Lower lobe of right lung (tissue), 2 donors: ENCODE measurements at places on chromosomes 4 and X. TPM values are rescaled to one million over a fixed set of nuclear protein-coding genes. Genes with fewer than 3 reads are reported as not detected.

DNA sequence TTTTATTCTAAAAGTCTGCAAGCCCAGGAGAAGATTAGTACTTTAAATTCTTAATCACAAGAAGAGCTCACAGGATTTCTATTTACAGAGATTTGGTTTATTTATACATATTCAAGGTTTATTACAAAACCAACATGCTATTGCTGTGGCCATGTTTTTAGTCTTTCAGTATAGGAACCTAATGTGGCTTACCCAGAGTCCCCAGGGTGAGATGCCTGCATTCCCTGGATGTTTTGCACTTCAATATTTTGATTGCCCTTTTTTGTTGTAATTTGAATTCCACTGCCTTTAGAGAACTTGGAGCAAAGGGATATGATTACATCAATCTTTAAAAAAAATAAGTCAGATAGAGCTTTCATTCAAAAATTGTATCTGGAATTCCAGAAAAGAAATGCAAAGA, 146.0 kb upstream of the FRMPD4 start:
- no peak for DNase-seq

DNA sequence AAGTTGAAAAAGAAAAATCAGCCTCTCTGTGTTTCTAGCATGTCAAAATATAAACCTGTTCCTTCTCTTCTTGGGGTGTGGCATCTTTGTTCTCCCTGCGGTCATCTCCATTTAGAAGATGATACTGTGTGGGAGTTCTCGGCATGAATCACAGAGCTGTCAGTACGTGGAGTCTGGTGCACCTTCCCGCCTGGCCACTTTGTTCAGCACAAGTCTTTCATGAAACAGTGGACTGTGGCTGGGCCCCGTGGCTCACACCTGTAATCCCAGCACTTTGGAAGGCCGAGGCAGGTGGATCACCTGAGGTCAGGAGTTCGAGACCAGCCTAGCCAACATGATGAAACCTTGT, 166.5 kb downstream of the MAML3 start:
- no peak for DNase-seq

GRCh38 chr4:5033281-5033841, 14.1 kb upstream of the CYTL1 start:
- no peak for DNase-seq

- peak; percentile 68 for DNase-seq
Observed at GRCh38 chr4:185143601-185143969, 519 bp downstream of the SLC25A4 start.

DNA sequence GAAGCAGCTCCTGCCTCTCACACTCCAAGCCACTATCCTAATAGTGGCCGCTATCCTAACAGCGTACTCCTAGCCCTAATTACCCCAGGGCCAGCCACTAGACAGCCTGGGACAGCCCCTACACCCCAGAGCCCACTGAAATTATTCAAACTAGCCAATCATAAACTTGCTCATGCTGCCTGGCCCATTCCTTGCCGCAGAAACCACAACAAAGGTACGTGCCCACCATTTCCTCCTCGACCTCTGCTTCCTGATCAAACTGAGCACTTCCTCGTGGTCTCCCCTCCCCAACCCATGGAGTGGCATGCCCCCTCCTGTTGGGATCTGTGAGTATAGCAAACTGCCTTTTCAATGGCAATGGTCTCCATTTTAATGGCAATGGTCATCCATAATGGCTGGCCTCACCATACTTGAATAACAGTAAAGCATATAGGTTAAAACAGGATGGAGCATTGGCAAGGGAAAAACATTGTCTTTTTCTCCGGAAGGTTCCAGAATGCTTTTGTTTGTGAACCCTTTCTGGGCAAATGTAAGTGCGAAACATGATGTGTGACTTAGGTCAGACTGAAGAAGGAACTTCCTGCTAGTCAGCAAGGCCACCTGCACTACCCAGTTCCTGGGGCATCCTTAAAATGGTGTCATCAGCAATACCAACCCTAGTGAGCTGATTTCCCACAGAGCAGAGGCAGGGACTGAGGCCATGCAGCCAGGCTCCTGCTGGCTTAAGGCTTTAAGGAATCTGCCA, 107.1 kb upstream of the ATP6AP2 start:
- no peak for DNase-seq

DNA sequence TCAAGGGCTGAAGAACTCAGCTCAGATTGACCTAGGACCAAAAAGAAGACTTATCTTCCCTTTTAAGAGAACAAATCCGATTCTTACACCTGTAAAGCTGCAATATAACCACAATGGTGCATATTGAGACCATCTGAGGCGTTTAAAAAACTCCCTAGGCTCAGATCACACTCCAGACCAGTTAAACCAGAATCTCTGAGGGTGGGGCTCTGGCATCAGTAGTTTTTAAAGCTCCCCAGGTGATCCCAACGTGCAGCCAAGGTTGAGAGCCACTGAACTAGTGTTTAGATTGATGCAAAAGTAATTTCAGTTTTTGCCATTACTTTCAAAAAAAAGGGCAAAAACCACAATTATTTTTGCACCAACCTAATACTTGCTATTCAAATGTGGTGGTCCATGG, 73.9 kb upstream of the GPM6B start:
- no peak for DNase-seq

GRCh38 chrX:23888887-23889501, 18.7 kb downstream of the APOO start:
- no peak for DNase-seq

- DNase-seq = no peak
Observed at GRCh38 chr4:36128689-36129088, 115.6 kb downstream of the ARAP2 start.

- DNase-seq = no peak
Observed at GRCh38 chr4:11338956-11339782, 89.5 kb downstream of the HS3ST1 start.

GRCh38 chr4:152946446-152946845, 10.3 kb downstream of the FHDC1 start:
- DNase-seq = no peak

DNA sequence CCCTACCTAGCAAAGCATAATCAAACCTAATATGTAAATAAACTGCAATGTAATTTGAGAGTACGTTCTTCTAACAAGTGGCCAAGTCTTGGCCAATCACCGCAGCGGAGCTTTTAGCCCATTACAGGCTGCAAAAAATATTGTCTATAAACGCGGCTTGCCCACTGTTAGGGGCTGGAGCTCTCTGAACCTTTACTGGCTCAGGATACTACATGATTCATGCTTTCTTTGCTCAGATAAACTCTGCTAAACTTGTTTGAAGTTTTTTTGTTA, 990 bp upstream of the HADH start:
- DNase-seq = no peak

DNA sequence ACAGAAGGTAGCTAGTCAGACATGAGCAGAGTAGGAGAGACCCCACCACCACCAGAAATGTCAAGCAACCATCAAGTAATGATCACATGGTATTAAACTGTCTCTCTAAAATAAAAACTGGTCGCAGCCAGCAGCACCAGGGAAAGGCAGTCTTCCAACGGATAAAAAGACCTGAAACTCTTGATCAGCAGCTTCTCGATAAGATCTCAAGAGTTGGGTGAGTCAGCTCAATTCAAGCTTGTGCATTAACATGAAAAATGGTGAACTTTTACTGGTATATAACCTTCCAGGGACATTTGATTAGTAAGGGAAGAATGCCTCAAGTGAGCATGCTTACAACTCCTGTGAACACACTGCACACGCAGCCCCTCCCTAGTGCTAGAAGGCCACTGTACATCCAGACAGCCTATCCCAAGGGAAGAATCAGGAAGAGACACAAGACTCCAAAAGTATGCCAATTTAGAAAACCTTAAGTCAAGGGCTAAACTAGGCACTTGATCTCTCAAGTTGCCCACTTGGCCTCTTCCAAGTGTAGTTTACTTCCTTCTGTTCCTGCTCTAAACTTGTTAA, 270.0 kb upstream of the GNPDA2 start:
- no peak for DNase-seq

DNA sequence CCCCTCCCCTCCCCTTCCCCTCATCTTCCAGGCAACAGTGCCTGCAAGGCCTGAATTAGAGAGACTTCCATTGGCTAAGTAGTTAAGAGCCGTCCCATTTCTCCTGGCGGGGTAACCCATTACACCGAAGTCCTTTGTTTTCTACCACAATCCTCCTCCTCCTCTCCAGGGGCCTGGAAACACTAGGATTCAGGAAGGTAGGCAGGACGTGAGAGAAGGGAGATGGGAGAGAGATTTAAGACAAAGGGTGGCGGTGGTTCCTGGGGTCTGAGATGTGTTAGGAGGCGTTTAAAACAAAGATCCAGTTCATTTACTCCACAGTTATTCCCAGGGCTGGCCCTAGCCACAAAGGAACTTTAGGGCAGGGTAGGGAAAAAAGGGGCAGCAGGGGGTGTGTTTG, 28.0 kb downstream of the NYX start:
- DNase-seq = no peak

DNA sequence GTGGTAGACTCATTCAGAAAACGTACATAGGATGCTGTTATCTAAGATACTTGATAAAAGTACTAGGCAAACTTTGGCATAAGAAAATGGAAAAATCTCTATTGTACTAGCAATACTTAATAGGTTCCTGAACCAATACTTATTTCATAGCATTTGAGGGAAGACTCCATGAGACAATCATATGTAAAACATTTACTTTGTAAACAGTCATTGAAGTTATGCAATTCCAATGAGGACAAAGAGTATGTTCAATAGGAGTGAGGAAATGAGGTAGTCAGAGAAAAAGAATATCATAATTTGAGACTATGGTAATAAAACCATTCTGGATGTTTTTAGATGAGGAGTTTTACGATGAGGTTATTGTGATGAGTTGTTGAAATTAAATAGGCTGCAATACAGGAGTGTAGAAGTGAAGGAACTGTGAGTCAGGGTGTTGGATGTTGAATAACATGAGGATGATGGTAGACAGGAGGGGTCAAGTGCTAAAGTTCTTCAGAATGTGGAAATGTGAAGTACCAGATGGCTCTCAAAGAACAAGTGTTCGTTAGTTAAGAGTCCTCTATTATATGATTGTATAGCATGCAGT, 397.9 kb downstream of the PPP3CA start:
- DNase-seq = no peak

DNA sequence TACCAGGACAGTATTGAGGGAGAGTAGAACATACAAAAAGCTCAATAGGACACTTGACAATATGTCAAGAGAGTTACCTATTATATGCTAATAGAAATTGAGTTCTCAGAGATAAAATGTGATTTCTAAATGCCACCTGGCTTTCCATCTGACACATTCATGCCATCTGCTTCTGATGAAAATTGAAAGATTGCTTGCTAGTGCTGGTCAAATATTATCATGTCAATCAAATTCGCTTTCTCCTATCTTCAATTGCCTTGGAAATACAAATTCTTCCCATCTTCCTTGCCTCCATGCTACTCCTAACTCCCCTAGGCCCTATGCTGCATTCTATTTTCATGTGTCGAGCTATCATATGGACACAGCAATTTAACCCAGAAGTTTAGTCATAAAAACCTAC, 1076.9 kb downstream of the ARAP2 start:
- DNase-seq = no peak

- DNase-seq = no peak
Observed at GRCh38 chrX:48471504-48471903, 1.4 kb upstream of the SLC38A5 start.

DNA sequence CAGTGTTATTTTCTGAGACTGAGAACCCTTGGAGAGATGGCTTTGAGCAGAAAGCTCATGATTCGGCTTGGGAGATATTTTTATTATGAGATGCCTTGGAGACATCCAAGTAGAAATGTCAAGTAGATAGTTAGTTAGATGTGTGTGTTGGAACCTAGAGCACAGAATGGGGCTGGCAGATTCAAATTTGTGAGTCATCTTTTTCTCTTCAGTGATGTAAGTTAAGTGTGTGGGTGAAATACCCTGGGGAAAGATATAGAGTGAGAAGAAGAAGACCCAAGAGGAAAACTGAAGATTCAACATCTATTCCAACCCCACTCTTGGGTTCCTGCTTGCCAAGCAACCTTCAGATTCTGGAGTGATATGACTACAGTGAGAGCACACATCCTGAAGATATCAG, 580.8 kb upstream of the AMOT start:
- no peak for DNase-seq

- DNase-seq = no peak
Observed at GRCh38 chr4:16705341-16705740, 193.1 kb downstream of the LDB2 start.

GRCh38 chr4:27189683-27190082, 329.0 kb downstream of the STIM2 start:
- DNase-seq = no peak

GRCh38 chr4:113384600-113384999, 335.1 kb downstream of the ANK2 start:
- no peak for DNase-seq

- no peak for DNase-seq
Observed at GRCh38 chrX:70478526-70479245, 34.1 kb downstream of the DLG3 start.

GRCh38 chr4:40289366-40290188, 45.6 kb upstream of the CHRNA9 start:
- no peak for DNase-seq

DNA sequence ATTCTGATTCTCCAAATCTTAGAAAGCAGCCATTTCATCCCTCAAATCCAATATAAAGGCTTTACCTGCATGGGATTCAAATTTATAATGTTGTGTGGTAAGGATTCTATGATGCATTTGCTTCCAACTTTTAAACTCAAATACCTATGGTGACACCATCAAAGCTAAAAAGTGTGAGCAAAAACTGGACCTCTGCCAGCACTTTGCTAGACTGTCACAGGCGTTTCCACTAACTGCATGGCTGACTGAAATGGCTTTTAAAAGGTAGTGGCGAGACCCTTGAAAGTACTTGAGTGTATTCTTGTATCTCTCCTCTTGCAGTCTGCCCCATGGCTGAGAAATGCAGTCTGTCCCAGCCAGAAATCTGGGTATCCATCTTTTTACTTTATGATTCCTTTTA, 169.4 kb downstream of the AMELX start:
- no peak for DNase-seq

GRCh38 chrX:49037883-49038475, 5.2 kb downstream of the TFE3 start:
- no peak for DNase-seq

GRCh38 chr4:152607178-152607577, 71.3 kb upstream of the FBXW7 start:
- no peak for DNase-seq

- DNase-seq = no peak
Observed at GRCh38 chr4:161604516-161605300, 559.1 kb downstream of the FSTL5 start.

Gene SYP
- 4.2 TPM for total RNA-seq

Gene ASB12
- not detected for total RNA-seq

Gene UGT2B10
- not detected for total RNA-seq
